ENCODE measurements at places on chromosomes 1 and 21.
A peak's percentile ranks its signal among the peaks of the same experiment; 100 is the strongest.

DNA sequence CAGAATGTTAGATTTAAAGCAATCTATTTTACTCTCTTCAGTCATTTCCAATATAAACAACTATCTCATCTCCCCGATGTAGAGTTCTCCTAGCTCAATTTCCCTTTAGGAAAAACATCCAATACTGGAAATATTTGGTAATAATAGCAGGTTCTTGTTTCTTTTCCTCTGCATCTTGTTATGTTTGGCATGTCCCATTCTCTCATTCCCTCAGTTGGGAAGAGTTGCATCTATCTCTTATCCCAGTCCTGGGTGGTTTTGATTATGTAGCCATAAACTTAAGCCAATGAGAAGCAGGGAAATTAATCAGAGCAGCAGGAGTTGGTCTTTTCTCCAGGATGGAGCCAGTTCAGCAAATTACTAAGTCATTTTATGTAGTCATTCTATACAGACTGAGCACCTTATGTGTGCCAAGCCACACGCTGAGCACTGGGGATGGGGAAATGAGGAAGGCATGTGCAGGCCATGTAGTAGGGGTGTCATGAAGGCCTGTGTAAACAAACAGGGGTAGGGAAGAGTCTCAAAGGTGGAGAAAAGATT, 418.2 kb upstream of the NFIA start:
- no peak for DNase-seq

GRCh38 chr1:244151537-244151936, 100.5 kb downstream of the ZBTB18 start:
- DNase-seq = no peak

DNA sequence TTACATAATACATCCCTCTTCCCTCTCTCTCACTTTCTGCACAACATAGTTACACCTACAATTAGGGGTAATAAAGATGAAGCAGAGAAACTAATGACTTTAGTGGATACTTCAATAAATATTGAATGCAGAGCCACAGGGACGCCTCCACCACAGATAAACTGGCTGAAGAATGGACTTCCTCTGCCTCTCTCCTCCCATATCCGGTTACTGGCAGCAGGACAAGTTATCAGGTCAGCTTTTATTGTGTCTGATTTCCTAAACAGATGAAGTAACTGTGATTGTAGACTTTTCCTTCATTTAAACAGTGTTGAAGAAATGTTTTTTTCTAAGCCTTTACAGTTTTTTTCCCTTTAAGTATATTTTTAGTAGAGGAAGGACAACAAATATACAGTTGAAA, 281.6 kb downstream of the TPR start:
- no peak for DNase-seq

- no peak for DNase-seq
These were observed 78.0 kb downstream of the WDR64 start for GRCh38 chr1:241730031-241730430.

- no peak for DNase-seq
These were observed 82.4 kb upstream of the FGGY start for GRCh38 chr1:59214248-59215208.

DNA sequence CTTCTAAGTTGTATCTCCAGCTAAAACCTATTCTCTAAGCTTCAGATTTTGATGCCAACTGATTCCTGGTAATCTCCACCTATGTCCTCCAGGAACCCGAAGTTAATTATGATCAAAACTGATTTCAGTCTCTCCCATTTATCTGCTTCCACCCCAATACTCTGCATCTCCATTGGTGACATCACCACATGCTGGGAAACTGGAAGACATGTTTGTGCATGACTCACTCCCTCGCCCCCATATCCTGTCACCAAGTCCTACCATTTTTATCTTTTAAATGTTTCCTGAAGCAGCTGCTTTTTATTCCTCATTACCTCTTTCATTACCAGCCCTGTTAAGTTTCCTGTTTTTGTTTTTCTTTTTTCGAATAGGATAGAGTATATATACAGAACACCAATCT, 228.5 kb downstream of the LRRC40 start:
- DNase-seq = peak; percentile 28

DNA sequence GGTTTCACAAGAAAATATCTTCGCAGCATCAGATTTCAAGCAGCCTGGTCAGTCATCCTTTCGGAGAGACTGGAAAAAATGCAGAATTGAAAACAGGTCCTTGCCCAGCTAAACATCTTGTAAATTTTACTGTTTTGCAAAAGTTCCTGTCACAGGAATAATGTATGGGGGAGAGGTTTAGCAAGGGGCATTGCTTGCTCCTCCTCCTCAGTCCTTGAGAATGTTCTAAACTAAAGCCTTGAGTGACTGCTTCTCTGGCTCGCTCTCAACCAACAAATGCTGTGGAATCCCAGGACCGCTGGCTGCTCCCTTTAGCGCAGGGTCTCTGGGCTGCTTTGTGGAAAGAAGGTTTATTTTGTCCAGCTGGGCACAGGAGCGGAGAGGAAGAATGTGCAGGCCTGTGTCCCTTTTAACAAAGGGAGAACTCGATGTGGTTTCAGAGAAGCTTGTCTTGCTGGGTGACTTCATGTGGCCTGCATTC, 33.6 kb upstream of the FHAD1 start:
- DNase-seq = no peak

GRCh38 chr1:241203817-241204216, 153.2 kb downstream of the RGS7 start:
- no peak for DNase-seq

DNA sequence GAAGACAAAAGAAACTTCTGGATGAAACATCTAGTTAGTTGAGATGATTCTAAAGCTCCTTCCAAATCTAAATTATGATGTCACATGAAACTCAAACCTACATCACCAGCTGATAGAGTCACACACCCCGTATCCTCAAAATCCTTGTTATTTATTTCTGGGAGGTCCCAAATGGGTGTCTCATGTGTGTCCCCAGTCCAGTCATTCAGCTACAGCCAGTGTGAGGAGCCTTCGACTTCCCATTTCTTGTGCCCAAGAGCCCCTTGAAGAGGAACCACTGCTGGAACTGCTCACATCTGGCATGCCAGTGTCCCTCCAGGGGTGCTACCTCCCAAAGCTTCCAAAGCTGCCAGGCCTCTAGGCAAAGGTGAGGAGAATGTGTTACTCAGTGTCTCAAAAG, 32.5 kb upstream of the KCNA3 start:
- no peak for DNase-seq

GRCh38 chr21:46457801-46458314, 833 bp upstream of the DIP2A start:
- DNase-seq = peak; percentile 51

GRCh38 chr1:108575375-108575774, 15.5 kb downstream of the EEIG2 start:
- DNase-seq = no peak

DNA sequence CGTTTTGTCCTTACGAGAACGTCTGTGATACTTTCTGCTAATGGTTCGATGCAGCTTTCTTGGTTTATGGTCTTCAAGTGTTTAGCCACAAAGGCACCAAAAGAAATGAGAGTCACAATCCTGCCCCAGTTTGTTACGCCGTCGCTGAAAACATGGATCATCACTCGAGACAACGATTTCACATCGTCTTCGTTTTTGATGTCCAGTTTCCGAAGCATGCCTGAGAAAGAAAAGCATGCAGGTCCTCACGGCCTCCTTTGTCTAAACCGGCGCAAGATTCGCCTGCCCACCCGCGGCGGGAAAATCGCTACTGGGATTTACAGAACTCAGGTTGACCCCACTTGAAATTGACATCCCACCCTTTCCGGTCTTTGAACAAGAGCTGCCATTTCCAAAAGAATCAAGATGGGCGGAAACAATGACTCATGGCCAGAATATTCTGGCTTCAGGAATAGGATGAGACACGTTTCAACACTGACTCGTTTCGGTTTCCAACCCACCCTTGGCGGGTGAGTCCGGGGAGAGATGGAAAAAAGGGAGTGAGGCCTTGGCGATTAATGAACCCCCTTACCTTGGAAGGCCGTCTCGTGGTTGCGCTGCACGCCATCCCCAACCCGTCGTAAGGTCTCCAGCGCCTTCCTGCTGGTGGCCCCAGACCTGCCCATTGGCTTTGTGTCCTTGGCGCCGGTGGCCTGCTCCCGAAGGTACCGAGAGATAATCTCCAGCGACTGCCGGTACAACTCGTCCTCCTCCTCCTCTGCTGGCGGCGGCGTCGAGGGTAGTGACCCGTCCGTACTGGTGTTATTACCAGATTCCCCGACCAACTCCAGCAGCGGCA, 919 bp downstream of the MCL1 start:
- DNase-seq = peak; percentile 79

DNA sequence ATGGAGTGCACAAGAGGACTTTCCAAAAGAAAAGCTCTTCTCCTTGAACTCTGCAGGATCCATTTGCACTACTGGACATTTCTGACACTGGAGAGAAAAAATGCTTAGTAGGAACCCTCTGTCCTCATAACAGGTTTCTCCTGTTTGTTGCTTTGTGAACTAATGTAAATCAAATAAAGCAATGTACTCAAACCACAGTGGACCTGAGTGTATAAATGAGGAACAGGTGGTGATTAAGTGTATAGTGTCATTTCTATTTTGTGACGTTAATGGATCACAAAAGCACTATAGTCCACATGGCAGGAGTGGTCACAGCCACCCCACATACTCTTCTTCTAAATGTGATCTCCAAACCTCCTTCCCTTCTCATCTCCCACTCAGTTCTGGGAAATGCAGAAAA, 268.4 kb upstream of the DUSP10 start:
- DNase-seq = peak; percentile 57

GRCh38 chr1:86757272-86757984, 53.1 kb downstream of the SH3GLB1 start:
- DNase-seq = peak; percentile 40

- DNase-seq = no peak
These were observed 18.6 kb upstream of the ATP1B1 start for GRCh38 chr1:169087876-169088275.

DNA sequence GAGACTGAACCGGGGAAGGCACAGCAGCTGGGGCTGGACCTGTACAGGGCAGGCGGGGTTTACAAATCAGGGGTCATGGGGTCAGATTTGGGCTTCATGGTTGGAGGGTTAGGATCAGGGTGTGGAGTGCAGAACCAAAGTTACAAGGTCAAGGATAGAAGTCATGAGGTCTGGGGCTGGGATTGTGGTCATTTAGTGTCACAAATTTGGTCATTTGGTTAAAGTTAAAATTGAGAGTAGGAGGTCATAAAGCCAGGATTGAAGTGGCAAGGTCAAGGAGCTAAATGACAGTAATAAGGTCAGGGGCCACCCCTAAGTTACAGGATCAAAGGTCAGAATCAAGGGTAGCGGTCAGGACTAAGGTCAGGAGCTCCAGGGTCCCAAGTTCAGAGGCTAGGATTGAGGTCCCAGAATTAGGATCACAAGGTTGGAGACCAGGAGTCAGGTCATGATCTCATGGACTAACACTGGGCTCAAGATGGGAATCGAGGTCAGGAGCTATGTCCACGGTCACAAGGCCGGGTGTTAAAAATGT, 20.4 kb downstream of the SERINC2 start:
- DNase-seq = no peak

DNA sequence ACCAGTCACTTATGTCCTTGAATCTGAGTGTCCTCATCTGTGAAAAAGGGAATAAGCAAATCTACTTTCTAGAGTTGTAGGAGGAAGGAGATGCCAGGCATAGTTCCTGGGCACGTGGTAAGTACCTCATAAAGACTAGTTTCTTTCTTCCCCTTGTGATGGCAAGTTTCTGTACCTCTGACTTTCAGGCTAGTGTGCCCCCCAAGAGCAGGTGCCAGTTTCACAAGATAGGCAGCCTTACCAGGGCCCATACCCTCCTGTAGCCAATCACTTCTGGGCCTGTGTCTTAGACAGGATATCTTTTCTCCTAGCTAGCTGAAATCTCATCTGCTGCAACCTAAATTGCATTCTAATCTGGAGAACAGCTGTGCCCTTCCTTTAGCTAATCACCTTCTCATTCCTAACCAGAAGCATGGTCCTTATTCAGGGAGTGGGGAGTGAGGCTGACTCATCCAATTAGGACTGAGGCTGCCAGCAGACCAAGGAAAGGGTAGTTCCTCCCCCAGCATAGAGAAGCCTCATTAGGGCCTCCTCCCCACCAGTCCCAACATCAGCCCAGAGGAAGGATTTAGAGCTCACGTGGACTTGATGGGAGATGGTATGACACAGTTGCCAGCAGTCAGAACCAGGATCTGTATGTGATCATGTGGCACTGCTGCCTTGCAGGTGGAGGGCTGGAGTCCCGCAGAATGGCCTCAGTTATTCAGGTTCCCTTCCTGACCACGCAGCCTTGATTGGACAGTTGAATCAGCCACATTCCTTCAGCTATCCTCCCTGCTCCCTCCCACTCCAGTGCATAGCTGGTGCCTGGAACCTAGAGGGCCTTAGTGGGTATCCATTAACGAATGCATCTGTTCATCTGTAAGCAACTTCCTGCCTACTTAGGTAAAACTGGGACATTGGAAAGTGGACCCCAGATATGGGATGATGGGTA, 7.9 kb downstream of the KLHDC8A start:
- no peak for DNase-seq

DNA sequence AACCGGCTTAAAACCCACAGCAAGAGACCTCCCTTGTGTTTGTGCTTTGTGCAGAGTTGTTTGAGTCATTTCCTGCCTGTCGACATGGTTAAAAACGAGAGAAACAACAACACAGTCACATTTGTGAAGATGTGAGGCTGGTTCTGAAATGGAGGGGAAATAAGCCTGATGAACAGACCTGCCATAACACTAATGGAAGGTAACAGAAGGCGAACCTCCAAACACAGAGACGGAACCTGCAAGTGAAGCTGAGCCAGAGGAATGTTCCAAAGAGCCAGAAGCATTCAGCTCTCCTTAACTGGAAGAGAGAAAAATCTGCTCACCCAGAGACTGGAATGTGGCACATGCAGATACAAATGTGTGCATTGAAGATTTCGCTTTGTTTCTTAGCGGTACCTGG, 53.2 kb upstream of the RAVER2 start:
- DNase-seq = peak; percentile 45

GRCh38 chr1:224846119-224846907, 83.2 kb upstream of the DNAH14 start:
- no peak for DNase-seq

- no peak for DNase-seq
These were observed 2.3 kb downstream of the ZBTB37 start for GRCh38 chr1:173870252-173871075.

DNA sequence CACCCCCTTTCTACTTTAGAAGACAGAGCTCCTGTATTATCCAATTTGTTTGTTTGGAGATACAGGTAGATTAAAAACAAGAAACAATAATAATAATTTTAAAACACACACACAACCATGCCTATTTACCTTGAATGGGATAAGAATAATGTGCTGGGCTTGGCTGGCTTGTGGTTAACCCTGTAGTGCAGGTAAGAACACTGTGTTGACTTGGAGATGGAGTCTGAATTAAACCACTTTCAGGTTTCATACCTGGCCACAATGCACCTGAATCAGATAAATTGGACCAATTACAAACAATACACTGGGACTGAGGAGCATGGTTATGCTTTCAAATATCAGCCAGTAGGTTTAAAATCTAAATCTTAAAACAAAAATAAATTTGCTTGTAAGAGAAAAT, 60.8 kb downstream of the EYA3 start:
- DNase-seq = no peak

DNA sequence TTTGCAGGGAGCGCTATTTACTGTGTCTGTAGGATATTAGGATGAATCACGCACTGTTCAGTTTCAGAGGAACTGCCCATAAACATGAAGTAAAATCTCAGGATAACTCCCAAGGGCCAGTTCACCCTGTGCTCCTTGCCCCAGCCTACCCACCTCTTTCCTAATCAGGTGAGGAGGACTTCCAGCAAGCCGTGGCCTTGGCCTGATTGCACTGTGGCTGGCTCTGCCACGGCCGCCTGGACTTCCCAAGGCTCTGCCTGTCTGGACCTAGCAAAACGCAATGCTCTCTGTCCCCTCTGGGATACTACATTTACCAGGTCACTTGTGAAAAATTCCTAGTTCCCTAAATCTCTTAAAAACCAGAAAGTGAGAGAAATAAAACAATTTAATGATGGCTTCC, 7.4 kb upstream of the ASCL5 start:
- DNase-seq = no peak
